Stimulated activated CD4-positive, alpha-beta T cell treated with anti-CD3 and anti-CD28 coated beads, Interleukin-4, amount 100 ng/mL, for 4 hours (primary cell): ENCODE measurements at places on chromosomes 16 and 17.

DNA sequence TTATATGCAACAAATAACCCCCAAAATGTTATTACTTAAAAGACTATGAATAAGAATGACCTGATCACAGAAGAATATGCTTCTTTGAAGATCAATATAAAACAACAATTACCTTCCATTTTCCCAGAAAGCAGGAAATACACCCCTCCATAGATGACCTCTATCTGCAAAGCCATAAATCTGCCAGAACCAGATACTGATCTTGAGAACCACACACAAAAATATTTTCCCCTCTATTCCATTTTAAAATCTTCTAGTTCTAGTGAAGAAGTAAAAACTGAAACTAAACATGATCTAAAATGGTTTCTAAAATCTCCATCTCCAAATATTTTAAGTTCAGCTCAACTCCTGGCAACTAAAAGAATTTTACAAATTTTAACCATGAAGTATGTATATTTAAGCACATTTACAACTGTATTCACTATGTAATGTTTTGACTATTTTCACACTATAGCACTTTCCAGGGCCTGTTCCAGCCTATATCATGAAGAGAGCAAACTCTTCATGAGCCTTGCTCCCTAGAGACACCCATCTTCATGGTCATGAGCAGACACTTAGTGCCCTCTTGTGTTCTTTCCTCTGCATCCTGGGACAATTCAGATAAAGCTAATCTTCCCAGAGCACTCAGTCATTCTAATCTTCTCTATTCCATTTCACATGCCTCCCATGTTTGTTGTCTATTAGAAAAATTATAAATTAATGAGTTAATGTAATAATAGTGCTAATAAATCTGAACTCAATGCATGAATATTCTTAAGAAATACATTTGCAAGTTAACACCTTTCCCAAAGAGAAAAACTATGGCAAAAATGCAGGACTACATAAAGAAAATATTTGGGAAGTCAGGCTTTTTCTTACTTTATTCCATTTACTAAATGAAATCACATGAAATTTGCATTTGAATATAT is 87.0 kb downstream of the HELZ start:
- DNase-seq: no peak

DNA sequence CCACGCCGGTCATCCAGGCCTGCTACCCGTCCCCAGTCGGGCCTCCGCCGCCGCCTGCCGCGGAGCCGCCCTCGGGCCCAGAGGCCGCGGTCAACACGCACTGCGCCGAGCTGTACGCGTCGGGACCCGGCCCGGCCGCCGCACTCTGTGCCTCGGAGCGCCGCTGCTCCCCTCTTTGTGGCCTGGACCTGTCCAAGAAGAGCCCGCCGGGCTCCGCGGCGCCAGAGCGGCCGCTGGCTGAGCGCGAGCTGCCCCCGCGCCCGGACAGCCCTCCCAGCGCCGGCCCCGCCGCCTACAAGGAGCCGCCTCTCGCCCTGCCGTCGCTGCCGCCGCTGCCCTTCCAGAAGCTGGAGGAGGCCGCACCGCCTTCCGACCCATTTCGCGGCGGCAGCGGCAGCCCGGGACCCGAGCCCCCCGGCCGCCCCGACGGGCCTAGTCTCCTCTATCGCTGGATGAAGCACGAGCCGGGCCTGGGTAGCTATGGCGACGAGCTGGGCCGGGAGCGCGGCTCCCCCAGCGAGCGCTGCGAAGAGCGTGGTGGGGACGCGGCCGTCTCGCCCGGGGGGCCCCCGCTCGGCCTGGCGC is 2.4 kb downstream of the HIC1 start:
- DNase-seq: no peak

GRCh38 chr17:37475731-37476420 is 13.8 kb upstream of the DUSP14 start:
- no peak for DNase-seq

- no peak for DNase-seq
Observed at GRCh38 chr16:69166946-69167930, 19.7 kb upstream of the SNTB2 start.

- no peak for DNase-seq
Observed at GRCh38 chr16:78331731-78332130, 232.3 kb downstream of the WWOX start.

DNA sequence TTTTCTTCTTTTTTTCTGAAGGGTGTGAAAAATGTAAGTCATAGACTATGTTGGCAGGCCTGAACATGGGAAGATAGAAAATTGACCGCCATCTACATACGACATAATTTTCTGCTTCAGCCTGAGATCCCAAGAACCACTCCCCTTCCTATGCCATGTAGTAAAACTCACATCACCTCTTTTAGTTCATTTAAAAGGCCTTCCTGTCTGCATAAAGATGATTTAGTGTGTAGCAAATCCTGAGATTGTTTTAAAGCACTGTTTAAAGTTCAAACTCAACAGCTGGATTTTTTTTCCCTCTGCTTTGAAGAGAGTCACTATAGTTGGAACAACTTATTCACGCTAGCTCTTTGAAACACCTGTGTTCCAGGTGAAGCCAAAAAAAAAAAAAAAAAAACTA is 101.5 kb downstream of the NLK start:
- DNase-seq: no peak
